Caki2 (cell line): ENCODE measurements at places on chromosomes 13 and 19.
A peak's percentile ranks its signal among the peaks of the same experiment; 100 is the strongest.

DNA sequence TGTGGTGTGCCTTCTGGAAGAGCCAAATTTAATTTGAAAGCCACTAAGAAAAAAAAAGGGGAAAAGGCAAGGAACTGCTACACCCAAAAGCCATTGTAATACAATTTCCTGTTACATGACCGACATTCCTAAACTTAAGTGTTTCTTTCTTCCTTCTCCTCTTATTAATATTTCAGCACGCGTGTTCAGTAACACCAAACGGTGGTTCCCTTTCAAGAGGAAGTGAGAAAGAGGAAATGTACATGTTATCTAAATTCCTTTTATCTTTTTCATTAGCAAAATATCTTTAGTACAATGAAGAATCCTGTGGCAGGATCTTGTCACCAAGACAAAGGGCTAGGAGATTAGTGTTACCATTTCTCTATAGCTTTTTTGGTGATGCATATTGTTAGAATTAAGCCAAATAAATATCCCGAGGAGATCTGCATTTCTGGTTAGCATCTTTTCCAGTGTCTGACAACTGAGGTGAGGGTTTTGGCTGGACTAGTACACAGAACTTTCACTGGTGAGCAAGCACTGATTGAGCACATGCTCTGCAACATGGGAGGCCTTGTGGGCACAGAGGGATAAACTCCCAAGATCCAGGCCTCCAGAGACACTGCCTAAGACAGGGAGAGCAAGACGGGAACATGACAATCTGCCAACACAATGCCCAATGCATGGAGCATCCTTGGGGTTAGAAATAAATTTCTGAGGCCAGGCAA lies 22.1 kb downstream of the LATS2 start:
- DNase-seq = no peak

DNA sequence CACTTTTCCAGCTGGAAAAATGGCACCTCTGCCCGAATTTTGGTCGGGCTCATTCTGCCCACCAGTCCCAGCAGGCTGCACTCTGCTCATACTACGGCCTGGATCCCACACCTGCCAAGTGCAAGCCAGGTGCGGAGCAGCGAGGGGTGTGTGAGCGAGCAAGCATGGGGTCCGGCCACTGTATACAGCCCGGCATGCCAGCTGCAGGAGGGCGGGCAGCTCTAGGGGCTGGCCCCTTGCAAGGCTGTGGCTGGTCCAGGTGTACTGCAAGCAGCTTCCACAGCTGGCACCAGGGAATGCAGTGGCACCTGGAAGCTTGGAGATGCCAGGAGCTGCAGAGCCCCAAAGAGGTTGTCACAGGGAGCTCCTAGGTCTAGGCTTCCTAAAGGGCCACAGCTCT lies 2.7 kb upstream of the INTS6 start:
- DNase-seq = no peak

DNA sequence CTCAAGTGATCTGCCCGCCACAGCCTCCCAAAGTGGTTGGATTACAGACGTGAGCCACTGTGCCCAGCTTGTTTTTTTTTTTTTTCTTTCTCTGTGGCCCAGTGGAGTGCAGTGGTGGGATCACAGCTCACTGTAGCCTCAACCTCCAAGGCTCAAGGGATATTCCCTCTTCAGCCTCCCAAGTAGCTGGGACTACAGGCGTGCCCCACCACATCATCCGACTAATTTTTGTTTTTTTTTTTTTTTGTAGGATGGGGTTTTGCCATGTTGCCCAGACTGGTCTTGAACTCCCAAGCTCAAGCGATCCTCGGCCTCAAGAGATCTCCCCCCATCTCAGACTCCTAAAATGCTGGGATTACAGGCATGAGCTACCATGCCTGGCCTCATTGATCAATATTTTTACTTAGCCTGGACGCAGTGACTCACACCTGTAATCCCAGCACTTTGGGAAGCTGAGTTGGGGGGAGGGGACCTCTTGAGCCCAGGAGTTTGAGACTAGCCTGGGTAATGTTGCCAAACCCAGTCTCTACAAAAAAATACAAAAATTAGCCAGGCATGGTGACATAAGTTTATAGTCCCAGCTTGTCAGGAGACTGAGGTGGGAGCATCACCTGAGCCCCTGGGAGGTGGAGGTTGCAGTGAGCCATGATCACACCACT lies 1.7 kb downstream of the SAE1 start:
- no peak for DNase-seq

DNA sequence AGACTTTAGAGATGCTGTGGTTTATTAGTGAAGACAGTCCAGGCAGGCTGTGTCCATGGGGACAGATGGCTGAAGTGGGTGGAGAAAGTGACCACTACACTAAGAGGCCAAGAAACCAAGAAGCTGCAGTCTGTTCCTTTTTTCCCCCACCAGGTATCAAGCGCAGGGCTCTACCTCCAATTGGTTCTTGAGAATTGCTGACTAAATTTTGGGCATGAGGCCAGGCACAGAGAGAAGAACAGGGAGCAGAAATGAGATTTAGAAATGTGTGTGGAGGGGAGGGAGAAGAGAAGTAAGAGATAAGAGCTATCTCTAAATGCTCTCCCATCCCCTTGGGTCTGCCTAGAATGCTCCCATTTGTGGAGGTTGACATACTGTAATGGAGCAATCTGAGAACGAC lies 12.3 kb upstream of the CYSLTR2 start:
- no peak for DNase-seq

DNA sequence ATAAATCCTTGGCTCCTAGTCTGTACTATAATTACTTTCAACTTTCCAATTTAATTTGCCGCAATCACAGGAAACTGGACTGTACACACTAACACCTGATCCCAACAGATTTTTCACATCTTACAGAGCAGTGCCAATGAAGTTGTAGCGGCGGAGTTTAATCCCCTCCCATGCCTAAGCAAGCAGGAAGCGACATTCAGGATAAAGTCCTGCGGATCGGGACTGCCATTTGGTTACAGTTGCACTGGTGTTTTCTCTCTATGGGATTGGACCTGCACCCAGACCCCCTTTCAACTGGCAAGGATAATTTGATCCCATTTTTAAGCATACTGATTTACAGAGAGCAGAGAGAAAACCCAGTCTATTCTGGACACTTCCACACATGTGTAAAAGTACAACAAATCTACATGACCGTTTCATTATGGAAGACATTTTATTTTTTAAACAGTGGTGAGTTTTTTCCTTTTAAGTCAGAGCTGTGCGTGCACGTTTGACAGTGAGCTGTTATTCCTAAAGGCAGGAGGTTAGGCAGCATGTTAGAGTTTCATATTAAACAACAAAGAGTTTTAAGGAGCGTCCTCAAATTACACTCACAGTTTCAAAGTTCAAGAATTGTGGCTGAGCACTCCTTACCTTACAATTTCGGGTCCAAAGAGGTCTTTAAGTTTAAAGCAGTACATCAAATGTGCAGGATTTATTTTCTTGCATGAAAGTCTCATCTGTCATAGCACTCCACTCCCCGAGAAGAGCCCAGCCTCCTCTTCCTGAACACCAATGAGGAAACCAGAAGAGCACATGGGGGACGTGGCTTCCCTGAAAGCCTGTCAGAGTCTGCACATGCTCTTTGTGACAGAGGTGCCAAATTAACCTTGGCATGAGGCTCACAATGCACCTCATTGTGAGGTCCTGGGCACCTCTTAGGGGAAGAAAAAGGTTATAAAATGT lies 141.6 kb upstream of the RFC3 start:
- no peak for DNase-seq

GRCh38 chr13:43273362-43273761 lies 250.0 kb downstream of the DNAJC15 start:
- DNase-seq = peak; percentile 3

DNA sequence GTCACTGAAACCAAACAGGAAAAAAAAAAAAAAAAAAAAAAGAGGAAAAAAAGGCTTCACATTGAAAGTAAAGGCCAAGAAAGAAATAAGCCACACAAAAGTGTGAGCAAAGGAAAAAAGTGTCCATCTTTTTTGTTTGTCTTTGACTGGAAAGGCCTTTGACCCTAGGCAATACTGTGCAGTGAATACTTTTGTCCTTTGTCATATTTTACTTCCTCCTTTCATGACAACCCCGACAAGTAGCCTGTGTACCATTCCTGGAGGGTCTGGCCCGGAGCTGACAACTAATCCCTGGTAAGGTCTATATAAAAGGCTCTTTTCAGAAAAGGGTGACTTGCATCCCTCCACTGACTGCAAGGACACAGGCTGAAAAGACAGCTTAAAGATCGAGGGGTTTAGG lies 12.9 kb upstream of the MICU2 start:
- peak; percentile 28 for DNase-seq

GRCh38 chr19:2616741-2617392 lies 85.6 kb downstream of the GNG7 start:
- no peak for DNase-seq

- DNase-seq = peak; percentile 31
These were observed 22.2 kb upstream of the LRP3 start for GRCh38 chr19:33171916-33172359.

DNA sequence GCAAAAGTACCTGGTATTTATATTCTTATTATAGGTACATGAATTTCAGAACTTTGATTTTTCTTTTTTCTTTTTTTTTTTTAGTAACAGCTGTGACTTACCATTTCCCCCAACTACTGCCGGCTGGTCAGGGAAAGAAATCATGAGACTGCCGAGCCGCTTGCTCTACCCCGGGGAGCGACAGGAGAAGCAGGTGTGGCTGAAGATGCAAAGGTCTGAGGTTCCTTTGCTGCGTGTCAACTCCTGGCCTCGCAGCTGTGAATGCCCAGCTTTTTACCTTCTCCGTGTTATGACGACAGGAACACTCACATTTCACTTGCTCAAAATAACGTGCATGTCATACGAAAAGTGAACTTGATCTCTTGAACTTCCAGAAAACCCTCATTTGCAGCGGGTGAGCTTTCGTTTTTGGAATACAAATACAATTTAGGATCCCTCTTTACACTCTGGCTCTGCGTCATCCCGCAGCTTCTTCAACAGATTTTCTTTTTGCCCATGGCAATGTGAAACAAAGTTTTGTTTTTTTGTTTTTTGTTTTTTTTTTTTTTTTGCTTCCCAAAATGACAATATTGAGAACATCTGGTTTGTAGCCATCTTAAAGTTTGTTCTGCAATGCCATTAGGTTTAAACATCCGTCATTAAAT lies 117.9 kb downstream of the EFNB2 start:
- no peak for DNase-seq

GRCh38 chr19:6047741-6048251 lies 62.5 kb downstream of the RFX2 start:
- no peak for DNase-seq

GRCh38 chr13:89361909-89362308 lies 1690.7 kb downstream of the SLITRK5 start:
- no peak for DNase-seq

DNA sequence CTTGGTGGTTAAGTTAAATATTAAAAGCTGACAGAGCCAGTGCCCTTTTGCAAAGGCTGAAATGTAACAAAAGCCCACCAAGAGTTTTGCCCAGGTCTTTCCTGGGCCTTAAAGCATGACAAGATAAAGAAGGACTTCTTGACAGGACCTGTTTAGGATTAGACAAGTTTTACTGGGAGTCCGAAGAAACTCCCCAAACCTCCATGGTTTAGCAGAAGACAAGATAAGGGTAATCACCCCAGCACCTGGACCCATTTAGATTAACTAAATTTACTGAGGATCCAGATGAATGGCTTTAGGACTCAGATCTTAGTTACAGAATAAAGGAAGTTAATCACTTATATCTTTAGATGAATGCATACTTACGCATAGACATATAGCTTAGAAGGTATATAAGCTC lies 14.8 kb upstream of the UFM1 start:
- DNase-seq = no peak

- no peak for DNase-seq
These were observed 6.5 kb upstream of the MIA start for GRCh38 chr19:40768869-40769268.

- no peak for DNase-seq
These were observed 202.3 kb downstream of the NBEA start for GRCh38 chr13:35144166-35144890.

GRCh38 chr13:35990196-35990595 lies 141.0 kb downstream of the DCLK1 start:
- no peak for DNase-seq

DNA sequence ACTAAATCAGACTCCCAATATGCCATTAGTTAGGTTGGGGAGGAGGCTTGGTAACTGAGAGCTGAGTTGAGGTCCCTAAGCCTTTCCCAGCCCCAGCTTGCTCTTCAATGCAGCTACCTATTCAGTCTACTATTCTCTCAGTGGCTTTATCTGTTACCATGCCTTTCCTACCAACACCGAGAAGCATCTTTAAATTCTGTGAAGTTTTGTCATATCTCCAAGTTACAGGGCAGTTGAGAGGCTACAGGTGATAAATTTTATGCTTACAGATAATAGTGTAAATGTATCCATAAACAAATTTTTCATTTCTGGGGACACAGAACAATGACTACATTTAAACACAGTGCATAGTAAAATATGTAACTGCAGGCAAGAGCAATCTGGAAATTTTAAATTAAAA lies 110.6 kb downstream of the ELF1 start:
- DNase-seq = no peak

DNA sequence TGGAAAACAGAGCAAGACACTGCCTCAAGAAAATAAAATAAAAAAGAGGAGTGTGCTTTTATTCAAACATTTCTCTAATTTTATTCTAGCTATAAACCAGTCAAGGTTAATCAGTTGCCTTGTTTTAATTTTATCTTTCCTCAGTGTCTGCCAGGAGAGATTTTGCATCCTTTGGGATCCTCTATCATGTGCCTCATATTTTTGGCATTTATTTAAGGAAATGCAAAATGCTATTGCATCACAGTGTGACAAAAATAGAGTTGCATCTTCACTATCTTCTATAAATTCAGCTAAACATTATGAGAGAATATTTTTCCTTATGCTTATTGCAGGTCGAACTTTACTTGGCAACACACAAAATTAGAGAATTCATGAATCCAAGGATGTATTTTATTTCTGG lies 639.0 kb upstream of the KLF12 start:
- DNase-seq = no peak

DNA sequence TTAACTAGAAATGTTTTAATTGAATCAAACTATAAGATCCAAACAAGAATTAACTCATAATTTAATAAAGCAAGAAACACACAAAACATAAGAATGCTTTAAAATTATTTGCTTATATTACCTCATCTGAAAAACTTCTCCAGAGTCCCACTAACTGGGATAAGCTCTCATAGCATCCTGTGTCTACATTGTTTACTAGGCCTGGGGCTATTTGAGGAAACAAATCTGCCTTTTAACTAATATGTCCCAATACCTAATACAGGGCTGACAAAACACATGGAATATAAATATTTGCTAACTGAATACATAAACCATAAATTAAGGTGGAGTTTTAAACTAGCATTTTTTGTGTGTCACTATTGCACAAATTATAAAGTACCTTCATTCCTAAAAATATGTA lies 1399.8 kb upstream of the SLC10A2 start:
- DNase-seq = no peak
